Stimulated activated CD4-positive, alpha-beta T cell treated with anti-CD3 and anti-CD28 coated beads, Interleukin-12 subunit alpha, Interleukin-12 subunit beta, amount 100 ng/mL, for 24 hours (primary cell): ENCODE measurements at places on chromosomes 3 and 15.

DNA sequence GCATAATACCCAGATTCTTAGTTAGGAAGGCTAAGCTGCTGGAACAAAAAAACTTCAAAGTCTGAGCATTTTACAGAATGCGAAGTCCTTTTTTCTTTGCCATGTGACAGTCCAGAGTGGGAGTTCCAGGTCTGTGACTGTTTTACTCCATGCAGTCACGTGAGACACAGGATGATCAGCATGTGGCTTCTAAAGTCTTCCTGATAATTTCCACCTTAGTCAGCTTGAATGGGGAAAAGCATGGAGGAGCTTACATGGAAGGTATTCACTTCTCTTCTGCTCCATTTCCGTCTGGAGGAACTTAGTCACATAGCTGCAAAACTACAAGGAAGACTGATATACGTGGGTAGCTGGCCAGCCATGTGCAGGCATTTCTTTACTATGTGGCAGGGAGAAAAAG lies 1.7 kb downstream of the SNTN start:
- no peak for DNase-seq

DNA sequence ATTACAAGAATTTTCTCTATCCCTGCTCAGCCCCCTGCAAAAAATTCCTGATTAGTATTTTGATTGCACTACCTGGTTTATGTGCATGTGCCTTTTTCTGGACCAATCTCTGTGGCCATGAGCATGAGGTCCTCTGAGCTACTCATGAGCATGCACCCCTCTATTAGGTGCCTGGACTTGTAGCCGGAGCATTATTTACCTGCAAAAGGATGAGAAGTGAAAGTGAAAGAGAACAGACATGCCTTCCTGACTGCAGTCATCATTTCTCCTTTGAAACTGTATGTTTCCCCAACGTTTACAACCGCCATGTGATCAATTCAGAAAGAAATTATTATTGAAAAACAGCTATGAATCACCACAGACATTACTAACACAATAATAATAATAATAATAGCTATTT lies 1008.8 kb downstream of the ROBO2 start:
- DNase-seq: no peak

GRCh38 chr3:183826448-183827250 lies 1.3 kb upstream of the MAP6D1 start:
- DNase-seq: no peak

DNA sequence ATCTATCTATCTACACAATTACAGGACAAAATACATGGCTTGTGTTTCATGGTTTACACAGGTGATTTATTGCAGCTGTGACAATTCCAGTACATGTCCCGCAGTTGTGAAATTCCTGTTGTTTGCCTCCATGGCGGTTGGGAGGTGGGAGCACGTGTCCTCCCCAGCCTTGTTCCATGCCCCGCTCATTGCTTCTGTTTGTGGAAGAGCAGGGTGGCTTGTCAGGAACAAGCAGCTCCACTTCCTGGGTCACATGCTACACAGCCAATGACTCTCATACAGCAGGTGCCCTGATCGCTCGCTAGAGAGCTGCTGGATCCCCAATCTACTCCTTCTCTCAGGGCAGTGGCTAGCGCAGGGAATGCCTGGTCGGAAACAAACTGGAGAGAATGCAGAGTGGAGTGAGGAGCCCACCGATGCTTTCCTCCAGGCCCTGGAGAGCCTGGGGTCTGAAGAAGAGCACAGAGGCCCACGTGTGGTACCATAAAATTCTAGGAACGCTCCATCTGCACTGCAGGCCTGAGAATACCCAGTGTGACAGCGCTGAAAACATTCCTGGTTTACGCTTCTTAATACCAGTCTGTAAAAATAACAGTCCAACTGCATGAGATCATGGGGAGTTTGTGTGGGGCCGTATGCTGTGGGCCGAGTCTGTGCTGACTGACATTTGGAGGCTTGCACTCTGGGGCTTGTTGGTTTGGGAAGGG lies 270.6 kb upstream of the RGMA start:
- no peak for DNase-seq

DNA sequence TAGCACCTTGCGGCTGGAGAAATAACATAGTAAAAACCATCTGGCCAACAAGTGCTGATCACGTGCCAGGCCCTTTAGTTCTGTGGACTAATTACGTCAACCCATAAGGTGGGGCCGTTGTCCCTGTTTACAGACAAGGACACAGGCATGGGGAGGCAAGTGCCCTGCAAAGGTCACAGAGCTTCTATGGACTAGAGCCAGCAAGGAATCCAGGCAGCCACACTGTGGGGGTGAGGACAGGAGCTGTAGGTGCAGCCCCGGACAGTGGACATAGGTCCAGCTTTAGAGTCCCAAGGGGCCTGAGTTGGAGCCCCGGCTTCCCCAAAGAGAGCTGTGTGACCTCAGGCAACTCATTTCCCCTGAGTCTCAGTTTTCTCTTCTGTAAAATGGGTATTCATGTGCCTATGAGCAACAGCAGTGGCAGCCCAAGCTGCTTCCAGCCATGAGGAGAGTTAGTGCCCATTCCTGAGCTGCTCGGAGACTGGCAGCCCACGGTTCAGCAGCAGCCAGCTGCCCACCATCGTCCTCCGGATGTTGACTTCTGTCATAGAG lies 13.9 kb downstream of the CHST13 start:
- no peak for DNase-seq

DNA sequence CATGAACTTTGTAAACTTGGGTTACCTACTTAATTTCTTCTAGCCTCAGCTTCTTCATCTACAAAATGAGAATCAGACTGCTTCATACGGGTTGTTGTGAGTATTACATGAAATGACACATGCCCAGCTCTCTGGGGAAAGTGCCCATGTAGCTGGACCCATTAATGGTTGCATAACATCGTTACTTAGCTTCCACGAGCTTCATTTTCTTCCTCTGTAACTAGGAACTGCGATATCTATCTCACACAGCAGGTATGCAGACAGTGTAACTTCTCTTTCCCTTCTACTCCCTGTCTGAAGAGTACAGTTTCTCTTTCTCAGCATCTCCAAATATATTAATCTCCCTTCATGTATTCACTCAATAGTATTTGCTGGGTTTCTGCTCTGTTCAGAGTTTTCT lies 37.9 kb upstream of the DLG1 start:
- no peak for DNase-seq

- no peak for DNase-seq
These were observed 129.8 kb downstream of the PPM1L start for GRCh38 chr3:160885791-160886286.

GRCh38 chr15:20280933-20281463 lies 260.6 kb downstream of the GOLGA6L6 start:
- DNase-seq: no peak
